ENCODE measurements at places on chromosomes 6 and 20.
A peak's percentile ranks its signal among the peaks of the same experiment; 100 is the strongest.

DNA sequence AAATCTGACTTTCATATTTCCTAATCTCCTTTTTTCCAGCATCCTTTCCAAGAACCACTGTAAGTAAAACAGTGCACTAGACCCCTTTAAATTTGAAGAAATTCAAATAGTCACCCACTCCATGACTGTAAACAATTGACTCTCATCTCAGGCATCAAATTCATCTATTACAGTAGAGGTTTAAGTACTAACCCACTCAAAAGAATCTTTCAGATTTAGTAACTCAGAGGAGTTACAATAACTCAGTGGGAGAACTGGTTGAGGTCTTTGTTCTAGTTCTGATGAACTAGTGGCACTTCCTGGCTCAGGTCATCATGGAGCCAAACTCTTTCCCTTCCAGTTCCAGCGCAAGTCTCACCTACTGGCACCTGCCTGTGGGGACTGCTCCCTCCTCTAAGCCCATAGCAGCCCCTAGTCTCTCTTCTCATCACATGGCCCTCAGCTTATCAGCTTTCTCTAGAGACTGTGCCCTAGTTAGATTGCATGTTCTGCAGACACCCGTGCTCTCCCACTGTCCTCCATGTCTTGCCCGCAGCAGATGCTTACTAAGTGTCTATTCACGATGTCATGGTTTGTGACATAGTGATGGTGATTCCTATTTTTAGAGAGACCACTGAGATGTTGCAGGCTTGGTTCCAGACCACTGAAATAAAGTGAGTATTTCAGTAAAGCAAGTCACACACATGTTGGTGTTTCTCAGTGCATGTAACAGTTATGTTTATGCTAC lies 196.2 kb downstream of the TBC1D7 start:
- no peak for DNase-seq

- DNase-seq, result no peak
These were observed 87.8 kb downstream of the SLC2A10 start for GRCh38 chr20:46797206-46797605.

- DNase-seq, result no peak
These were observed 47.4 kb upstream of the SRF start for GRCh38 chr6:43123461-43124314.

- no peak for DNase-seq
These were observed 111.3 kb upstream of the PRSS16 start for GRCh38 chr6:27136077-27136644.

GRCh38 chr6:110404607-110405006 lies 10.8 kb downstream of the DDO start:
- DNase-seq, result no peak

- DNase-seq, result no peak
These were observed 8.5 kb downstream of the LRRC1 start for GRCh38 chr6:53803081-53803860.

GRCh38 chr6:117591405-117591804 lies 10.9 kb downstream of the GOPC start:
- no peak for DNase-seq

- no peak for DNase-seq
These were observed 32.8 kb downstream of the PSMB9 start for GRCh38 chr6:32886681-32887383.

GRCh38 chr6:107662333-107662732 lies 161.8 kb downstream of the SCML4 start:
- no peak for DNase-seq

GRCh38 chr6:72702421-72702820 lies 80.6 kb downstream of the KCNQ5 start:
- no peak for DNase-seq

- no peak for DNase-seq
These were observed 58.6 kb downstream of the GFOD1 start for GRCh38 chr6:13428583-13429405.

DNA sequence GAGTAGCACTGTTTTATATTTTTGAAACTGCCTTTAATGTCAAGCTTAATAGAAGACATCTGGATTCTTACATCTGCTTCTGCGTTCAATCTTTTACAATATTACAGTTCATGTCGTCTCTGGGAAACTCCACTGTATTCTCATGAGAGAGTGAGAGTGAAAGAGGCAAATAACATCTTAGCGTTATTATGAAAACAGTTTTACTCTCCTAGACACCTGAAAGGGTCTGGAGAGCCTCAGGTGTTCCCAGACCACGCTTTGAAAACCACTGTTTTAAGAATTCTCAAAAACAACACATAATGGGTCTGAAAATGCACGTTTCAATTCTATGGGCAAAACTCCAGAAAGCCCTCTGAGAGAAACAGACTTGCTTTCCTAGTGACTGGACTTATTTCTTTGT lies 63.3 kb downstream of the ARHGAP18 start:
- DNase-seq, result no peak

GRCh38 chr20:51801122-51801822 lies 1.0 kb downstream of the SALL4 start:
- peak; percentile 55 for DNase-seq

DNA sequence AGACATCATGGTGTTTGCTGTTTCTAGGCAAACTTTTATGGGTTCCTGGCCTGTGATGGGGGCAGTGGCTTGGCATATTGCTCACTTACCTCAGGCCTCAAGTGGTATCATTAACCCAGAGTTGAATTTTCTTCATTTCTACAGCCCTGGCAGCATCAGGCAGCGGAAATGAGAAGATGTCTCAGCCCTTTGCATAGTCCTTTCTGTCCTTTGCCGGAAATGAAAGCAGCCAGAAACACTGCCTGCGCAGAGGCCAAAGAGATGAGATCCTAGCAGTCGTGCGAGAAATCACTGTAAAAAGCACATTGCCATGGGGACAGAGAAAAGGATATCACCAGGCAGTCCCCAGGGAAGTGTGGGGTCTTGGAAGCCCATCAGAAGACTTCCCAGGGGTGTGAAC lies 37.4 kb upstream of the KCNG1 start:
- no peak for DNase-seq

GRCh38 chr20:32804022-32804715 lies 15.6 kb upstream of the MAPRE1 start:
- no peak for DNase-seq

- DNase-seq, result no peak
These were observed 207.3 kb downstream of the PLCB1 start for GRCh38 chr20:8339349-8339748.

DNA sequence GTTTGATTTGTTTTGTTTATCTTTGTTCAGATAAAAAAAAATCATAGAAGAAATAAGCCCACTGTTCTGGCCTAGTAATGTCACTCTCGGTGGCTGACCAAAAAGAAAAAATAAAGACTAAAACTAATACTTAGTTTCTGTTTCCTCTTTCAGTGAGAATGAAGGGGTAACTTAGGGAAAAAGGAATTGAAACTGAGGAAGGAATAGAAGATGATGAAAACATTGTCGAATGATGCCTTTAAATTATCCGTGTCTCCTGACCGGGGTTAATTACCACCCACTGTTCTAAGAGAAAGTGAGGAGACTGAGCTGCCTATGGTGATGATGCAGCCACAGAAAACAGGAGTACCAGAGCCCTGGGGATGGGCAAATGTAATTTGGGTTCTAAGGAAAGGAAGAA lies 73.1 kb downstream of the PTCHD4 start:
- DNase-seq, result no peak

DNA sequence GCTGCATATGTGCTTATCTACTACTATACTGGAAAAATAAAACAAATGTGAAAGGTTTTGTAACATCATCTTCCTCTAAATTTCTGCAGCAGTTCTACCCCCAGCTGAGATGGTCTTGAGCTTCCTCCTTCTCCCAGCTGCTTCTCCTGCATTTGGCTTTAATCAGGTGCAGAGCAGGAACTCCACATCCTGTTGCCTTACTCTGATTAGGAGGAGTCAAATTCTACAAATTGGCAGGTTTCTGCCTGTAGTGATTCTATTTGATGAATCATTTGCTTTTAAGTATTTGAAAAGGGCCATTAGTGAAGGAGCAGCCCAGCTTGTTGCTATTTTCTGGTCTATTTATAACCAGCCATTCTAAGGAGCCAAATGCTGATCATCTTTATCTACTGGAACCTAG lies 224.5 kb downstream of the GMDS start:
- peak; percentile 36 for DNase-seq

DNA sequence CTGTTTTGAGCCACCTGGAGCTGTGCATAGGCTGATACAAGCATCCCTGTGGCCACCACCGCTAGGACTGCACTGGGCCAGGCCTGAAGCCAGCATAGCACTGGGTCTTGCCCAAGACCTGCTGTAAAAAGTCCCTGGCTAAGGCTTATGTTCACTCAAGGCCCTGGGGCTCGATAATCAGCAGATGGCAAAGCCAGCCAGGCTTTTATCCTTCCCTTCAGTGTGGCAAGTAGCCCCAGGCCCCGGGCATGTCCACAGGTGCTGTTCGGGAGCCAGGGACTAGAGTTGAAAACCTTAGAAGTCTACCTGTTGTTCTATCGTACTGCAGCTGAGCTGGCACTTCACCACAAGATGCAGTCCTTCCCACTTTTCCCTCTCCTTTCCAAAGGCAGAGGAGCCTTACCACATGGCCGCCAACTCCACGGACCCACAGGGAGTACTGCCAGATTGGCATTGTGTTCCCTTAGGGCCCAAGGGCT lies 226.4 kb upstream of the ZNF217 start:
- DNase-seq, result no peak

- DNase-seq, result no peak
These were observed 29.3 kb upstream of the EMILIN3 start for GRCh38 chr20:41395667-41396664.

DNA sequence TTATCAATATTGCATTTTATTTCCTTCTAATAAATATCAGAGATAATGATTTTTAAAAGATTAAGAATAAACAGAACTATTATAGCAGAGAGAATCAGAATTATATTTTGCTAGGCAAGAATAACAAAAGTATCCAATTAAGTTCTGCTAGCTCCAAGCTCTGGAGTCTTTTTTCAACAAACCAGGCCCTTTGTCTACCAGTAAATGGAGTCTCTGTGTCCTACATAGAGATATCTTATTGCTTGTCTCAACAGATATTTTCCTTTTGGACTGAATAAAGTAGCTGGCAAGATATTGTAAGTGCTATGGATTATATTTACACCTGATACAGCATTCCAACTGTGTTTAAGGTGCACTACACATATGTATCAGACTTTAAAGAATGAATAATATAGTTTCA lies 107.1 kb downstream of the DST start:
- no peak for DNase-seq

GRCh38 chr6:76466286-76466685 lies 393.8 kb upstream of the IMPG1 start:
- DNase-seq, result no peak

DNA sequence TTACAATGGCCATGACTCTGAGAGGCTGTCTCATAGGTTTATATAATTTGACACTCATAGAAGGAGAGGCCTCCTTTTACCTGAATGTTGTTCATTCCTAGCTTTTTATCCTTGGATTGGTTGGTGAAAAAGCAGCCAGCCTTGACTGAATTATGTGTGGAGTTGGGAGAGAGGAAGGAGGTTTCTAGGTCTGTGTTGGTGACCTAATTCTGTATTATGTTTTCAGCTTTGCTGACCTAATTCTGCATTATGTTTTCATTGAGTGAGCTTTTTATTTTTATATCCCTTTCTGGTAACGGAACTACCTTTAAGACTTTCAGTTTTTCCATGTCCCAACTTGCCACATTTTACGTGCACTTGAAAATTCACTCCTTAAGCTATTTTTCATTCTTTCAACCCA lies 59.1 kb upstream of the RNF144B start:
- DNase-seq, result no peak

GRCh38 chr6:139243536-139243935 lies 48.3 kb downstream of the TXLNB start:
- DNase-seq, result no peak

DNA sequence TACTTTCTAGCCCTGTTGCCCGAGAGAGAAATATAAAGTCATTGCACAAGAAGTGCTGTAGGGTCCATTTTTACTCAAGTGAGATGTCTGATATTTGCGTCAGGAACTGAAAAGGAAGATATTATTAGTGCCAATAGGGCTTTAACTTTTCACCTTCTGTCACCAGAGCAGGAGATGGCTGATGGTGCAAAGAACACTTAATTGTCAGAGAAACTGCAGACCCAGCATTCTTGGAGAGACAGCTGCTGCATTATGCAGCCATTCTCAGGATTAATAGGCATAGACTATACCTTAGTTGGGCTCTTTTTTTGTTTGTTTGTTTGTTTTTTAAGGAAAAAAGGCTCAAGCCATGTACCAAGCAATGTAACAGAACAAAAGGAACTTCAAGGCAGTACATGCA lies 179.4 kb downstream of the RPS12 start:
- DNase-seq, result no peak
